ENCODE measurements at places on chromosomes 16 and 17.

DNA sequence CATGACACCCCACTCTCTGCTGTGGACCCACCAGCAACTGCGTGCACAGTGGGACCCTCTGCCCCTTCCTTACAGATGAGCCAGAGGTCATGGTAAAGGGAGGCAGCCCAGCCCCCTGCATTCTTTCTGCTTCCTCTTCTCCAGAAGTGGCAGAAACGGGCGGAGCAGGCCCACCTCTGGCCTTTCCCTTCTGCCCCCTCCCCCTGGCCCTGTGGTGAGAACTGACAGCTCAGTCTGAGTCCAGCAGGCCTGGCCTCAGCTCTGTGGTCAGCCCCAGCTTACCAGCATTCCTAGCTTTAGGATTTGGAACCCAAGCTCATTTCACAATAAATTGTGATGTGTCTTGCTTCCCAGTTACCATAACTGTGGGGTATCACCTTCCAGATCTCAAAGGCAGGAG lies 4.8 kb upstream of the ANKRD11 start:
- no peak for DNase-seq

DNA sequence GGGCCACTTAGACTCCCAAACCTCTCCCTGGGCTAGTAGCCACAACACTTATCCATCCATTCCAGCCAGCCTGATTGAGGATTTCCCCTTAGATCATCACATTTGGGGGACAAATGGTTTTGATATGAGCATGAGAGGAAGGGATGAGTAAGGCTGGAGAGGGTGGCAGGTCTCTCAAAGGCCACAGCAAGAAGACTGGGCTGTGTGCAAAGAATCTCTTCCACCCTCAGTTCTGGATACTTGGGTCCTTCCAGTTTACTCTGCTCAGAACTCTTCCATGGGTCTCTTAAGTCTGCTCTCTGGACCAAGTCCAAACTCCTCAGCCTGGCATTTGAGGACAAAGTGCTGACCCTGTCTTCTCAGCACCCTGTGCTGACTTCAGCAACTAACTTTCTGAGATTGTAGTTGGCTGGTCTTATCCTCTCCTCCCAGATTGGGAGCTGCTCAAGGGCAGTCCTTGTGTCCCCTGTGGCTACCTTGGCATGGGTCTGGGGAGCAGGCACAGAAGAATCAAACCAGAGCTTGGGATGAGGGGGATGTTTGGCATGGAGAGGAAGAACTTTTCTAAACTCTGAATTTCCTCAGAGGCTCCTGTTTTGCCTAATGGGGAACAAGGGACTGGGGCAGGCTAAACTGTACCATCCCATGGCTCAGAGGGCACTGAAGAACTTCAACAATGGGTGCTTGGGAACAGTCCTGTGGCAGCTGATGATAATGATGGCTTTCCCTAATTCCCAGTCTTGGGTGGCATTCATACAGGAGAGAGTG lies 3.1 kb upstream of the NFATC3 start:
- DNase-seq: no peak

DNA sequence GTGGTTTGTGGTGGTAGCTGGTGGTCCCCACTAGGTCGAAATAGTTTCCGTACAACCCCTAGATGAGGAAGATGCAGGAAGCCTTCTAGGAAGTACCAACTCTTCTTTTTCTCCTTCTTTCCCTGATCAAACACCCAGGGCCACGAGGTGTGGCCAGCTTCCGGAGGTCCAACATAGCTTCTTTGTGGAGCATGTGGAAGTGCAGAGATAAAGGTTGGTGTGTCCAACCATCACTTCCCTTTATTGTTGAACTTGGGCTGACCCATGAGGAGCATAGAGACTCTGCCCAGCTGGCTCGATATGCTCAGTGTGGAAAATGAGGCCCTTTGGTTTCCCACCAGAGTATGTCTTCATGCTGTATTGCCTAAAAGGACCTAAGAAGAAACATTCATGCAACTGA lies 6.3 kb upstream of the RGS9 start:
- DNase-seq: no peak

DNA sequence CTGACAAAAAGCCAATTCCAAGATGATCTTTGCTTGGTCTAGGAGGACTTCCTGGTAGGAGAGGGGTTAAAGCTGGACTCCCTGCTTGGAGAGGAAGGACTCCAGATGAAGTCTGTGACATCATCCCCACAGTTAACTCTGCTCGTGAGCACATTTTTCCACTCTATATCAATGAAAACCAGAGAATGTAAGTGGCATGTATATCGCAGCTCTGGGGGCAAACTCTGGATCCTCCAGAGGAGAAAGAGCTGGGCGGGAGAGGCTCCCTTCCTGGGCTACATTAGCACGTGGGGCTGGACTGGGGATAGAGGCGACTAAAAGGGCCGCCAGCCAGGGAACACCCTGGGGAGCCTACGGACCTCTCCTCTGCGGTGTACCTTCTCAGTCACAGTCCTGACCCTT lies 34.1 kb downstream of the HIC1 start:
- no peak for DNase-seq

- DNase-seq: no peak
Measured at GRCh38 chr17:76146053-76146851, 5.2 kb upstream of the FOXJ1 start.

GRCh38 chr17:44310188-44310587 lies 1.8 kb downstream of the RUNDC3A start:
- DNase-seq: no peak

DNA sequence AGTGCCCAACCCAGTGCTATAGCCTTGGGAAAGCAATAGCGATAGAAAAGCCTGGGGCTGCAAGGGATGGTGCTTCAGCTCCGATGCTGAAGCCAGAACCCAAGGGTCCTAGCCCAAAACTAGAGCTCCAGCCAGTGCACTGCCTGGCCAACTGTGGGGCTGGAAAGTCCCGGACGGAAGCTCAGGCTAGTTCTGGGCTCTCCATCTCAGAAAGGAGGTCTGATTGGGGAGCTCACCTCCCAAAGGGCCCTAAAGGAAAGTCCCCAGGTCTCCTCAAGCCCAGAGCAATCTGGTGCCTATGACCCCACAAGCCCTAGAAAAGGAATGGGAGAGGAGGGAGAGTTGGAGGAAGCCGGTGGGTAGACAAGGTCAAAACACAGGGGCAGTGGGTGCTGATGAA lies 2.0 kb upstream of the ABCC3 start:
- DNase-seq: no peak

DNA sequence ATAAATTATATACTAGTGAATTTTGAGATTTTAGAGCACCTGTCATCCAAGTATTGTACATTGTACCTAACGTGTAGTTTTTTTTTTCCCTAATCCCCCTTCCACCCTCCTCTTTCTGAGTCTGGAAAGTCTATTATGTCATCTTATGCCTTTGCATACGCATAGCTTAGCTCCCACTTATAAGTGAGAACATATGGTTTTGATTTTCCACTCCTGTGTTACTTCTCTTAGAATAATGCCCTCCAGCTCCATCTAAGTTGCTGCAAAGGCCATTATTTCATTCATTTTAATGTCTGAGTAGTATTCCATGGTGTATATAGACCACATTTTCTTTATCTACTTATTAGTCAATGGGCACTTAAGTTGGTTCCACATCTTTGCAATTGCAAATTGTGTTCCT lies 177.0 kb upstream of the C16orf82 start:
- DNase-seq: no peak

DNA sequence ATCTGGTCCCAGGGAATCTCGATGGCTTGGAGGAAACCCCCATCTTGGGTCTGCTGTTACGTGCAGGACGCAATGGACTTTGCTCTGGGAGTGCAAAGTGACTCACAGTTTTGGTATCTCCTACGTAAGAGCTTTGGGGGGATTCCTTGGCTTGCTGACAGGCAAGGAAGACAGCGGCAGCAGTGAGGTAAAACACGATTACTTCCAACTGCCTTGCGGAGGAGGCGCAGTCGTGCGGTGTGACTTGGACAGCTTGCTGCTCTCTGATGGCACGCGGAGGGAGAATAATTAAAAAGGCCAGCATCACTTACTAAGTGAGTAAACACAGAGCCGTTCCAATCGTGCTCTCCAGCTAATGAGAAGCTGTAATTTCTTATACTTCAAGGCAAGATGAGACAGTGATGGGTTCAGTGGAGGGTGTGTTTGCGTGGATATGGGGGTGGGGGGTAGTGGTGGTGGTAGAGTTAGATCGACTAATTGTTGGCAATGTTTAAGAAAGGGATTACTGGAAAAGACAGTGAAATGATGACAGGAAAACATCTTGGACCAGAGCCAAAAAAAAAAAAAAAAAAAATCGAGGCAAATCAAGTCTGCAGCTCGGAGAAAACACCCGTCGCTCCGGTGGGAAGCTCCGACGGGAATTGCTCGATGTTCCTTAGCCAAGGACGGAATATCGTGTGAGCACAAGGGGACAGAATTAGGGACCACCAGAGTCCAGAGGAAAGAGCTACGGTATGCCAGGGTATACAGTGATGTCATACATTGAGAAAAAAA lies 184.8 kb upstream of the ZFHX3 start:
- no peak for DNase-seq

GRCh38 chr16:85984231-85984880 lies 85.4 kb downstream of the IRF8 start:
- no peak for DNase-seq

DNA sequence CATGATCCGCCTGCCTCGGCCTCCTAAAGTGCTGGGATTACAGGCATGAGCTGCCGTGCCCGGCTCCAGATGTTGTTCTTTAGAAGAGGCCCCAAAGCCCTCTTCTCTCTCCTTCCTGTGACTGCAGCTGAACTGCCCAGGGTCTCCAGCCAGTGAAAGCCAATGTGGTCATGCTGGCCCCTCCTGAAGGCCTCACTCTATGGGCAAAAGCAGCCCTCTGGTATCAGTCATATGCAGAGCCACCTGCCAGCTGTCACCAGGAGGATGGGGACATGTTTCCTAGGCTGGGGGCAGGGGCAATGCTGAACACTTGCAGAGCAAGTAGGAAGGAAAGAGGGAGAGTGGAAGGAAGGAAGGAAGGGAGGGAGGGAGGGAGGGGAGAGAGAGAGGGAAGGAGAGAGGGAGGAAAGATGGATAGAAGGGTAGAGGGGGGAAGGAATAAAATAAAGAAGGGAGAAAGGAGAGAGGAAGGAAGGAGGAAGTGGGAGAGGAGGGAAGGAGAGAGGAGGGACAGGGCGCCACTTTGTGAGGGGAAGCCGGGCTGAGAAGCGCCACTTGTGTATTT lies 36.0 kb downstream of the SOCS3 start:
- no peak for DNase-seq

DNA sequence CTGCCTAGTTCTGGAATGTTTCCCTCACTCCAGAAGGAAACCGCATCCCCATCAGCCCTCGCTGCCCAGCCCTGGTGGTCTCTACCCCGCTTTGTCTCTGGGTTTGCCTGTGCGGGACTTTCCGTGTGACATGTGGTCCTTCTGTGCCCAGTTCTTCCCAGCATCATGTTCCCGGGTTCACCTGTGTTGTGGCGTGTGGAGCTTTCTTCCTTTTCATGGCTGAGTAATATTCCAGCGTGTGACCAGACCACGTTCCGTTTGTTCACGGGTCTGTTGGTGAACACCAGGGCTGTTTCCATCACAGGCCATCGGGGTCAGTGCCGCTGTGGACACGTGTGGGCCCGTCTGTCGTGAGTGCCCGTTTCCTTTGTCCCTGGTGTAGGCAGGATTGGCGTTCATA lies 32.1 kb downstream of the CACNA1H start:
- DNase-seq: no peak

DNA sequence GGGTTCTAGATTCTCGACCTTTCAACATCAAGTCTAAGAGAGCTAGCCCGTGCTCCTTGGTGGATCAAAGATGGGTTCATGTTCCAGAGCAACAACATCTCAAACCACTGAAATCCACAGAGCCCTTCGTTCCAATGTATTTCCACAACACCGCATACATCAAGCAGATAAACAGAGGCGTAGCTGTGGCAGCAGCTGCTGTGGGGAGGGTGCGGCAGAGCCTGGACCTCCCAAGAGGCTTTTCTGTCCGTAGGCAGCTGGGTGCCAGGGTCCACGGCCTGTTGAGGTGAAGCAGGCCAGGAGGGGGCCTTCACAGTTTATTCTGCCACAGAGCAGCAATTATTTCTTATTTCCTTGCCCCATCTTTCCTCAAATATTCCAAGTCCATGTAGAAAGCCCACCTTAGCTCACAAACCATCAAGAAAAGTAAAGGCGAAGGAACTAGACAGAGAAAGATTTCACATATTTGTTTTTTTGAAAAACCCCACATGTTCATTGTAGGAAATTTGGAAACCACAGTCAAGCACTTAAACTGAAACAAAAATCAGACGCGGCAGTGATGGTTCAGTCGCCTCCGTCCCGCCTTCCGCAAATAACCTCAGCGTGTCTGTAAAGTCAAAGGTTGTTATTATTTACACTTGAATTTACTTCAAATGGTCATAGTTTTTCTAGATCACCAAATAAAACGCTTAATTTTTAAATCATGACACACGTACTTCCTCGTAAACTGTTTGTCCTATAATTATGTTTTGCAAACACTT lies 144.6 kb upstream of the FOXF1 start:
- DNase-seq: no peak

DNA sequence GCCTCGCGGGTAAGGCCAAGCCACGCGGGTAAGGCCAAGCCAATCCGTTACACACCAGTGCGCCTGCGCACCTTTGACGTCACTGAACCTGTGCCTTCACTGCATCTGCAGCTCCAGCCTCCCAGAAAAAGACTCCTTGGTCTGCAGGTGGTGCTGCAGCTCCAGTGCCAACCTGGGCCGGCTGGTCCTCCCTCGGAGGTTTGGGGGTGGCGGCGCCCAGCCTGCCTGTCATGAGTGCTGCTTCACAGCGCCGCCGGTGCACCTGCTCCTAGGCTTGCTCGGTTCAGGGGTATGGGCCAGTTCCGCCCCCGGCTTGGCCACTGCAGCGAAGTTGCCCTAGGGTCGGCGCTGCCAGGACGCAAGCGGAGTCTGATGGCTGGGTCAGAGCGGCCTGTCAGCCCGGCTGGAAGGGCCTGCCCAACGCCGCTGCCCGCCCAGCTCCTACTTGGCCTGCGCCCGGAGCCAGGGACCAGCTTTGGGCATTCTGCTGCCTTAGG lies 146.6 kb downstream of the USP22 start:
- no peak for DNase-seq

DNA sequence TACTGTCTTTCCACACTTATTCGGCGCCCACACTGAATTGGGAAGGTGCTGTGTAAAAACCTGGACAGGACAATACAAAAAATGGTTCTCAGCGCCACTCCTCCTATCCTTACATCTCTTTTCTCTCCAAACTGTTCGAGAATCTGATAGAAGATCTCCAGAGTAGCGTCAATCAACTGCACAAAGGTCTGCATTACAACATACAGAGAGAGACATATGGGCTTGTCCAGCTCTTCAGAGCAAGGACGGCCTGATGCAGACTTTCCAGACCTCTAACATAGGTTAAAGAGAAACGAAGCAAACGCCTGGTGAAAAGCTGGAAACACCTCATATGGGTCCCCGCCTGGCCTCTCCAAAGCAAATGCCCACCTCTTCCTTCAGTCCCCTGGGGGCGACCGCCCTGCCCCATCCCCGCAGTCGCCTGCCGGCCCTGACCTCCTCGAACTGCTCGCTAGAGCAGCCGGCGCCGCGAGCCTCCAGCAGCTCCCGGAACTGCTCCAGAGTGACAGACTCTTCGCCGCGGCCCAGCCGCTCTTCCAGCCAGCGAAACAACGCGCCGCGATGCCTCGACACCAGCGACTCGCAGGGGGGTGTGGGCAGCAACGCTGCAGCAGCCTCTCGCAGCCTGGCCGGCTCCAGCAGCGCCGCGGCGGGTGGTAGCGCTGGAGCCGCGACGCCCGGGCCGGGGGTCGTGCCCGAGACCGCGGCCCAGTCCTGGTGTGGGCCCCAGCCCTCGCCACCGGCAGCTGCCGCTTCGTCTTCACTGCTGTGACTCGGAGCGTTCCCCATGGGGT lies 526 bp downstream of the ZZEF1 start:
- peak; percentile 38 for DNase-seq

Data from activated CD4-positive, CD25-positive, alpha-beta regulatory T cell (primary cell).